Renal cortical epithelial cell (primary cell): ENCODE measurements at places on chromosomes 2 and 18. TPM values are rescaled to one million over a fixed set of nuclear protein-coding genes. Genes with fewer than 3 reads are reported as not detected.

CCDC74B gene
- 0.87 and 7.2 TPM in 2 replicates for total RNA-seq

M1AP gene
- 0.17 and 0.85 TPM in 2 replicates for total RNA-seq

SPDYA gene
- 0.69 and 3.5 TPM in 2 replicates for total RNA-seq

DNA sequence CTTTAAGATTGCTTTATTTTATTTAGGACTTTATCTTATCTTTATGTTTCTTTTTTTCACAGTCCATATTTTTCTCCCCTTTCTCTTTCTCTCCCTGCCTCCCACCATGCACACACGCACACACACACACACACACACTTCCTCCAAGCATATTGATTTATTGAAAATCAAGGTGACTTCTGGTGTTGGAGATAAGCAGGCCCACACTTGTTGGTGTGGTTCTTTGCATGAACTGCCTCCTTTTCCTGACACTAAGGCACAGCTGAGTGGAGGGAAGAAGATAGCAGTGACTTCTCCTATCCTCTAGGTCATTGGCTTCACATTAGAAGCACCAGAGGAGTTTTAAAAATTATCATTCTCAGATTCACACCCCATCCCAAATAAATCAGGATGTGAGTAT, 18.0 kb downstream of the TBR1 start:
- DNase-seq = no peak

DNA sequence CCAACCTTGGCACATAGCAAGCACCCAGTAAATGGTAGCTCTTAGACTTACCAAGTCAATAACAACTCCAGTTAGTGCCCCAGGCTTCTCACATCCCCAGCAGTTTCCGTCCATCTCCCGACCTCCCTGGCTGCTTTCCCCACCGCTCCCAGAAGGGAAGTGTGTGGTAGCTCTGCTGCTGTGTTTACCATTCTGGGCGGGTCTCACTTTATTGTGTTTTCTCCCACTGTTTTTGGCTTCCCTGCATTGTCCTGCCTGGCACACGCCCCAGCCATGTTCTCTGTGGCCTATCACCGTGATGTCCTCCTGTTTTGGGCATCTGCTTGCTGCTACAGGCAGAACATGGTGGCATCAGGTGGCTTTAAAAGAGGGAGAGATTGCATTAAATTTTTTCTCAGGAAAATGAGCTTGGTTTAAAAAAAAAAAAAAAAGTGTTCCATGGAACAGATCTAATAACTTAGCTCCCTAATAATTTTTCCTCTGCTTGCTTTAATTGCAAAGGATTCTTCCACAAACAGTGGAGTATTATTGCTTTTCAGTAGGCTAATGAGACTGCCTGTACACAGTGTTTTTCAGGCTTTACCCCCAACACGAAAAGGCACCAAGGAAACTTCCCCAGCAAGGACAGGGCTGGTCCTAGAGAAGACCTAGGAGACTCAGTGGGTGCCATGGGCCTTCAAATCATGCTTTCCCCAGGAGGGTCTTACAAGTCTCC, 8.0 kb upstream of the COX7A2L start:
- no peak for DNase-seq

DNA sequence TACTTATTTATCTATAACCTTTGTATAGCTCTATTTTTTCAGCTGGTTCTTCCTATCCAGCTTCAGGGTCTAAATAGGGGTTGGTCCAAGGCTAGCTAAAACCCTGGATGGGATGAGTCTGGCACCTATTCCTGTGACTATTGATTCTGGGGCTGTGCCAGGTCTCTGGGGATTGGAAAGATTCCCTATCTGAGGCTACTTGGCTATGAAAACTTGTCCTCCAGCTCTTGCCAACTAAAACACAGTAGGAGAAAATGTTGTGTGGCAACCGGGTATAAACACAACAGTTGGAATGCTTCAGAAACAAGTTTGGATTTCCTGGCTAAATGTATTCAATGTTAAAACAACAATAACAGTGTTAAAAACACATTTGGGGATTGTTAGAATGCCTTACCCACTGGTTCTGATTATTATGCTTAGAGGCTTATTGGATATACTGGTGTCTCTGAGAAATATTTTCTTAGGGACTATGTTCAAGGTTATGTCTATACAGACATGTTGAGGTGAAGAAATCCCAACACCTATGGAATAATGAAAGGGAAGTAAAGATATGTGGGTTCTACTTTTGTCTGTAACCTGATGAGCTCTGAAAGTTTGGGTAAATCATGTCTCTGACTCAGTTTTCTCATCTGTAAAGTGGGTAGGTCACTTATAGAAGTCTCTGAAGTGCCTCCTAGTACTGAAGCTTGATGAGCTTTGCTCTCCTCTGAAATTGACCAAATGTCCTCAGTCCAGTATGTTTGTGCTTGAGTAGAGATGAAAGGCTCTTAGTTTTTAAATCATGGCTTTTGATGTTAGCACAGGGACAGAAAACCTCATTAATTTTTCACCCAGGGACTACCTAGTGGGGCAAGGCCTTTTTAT, 460.7 kb downstream of the MTX2 start:
- peak; percentile 83 for DNase-seq

DUSP19 gene
- 0.87 and 1.8 TPM in 2 replicates for total RNA-seq

GRCh38 chr2:14977021-14977420, 344.5 kb downstream of the LRATD1 start:
- DNase-seq = no peak

DNA sequence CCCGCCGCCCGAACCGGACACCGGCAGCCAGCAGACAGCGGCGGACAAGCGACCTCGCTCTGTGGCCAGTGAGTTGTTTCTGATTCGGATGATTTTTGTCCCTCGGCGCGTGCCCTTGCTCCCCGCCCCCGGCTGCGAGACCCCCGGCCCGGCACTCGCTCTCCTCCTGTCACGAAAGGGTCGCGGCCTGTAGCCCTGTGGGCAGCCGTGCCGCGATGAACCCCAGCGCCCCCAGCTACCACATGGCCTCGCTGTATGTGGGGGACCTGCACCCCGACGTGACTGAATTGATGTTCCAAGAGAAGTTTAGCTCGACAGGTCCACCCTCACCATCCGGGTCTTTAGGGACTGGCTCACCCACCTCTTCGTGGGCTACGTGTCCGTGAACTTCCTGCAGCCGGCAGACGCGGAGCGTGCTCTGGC, 1257.5 kb upstream of the ACVR2A start:
- DNase-seq = no peak

GRCh38 chr18:8625461-8626092, 16.3 kb downstream of the RAB12 start:
- DNase-seq = no peak

DHRS9 gene
- total RNA-seq = 0.52 TPM in 1 of 2 replicates, not detected in the other

- DNase-seq = no peak
These were observed 117.4 kb downstream of the FMNL2 start for GRCh38 chr2:152452256-152452973.

MC5R gene
- total RNA-seq = not detected in 2 replicates

DNA sequence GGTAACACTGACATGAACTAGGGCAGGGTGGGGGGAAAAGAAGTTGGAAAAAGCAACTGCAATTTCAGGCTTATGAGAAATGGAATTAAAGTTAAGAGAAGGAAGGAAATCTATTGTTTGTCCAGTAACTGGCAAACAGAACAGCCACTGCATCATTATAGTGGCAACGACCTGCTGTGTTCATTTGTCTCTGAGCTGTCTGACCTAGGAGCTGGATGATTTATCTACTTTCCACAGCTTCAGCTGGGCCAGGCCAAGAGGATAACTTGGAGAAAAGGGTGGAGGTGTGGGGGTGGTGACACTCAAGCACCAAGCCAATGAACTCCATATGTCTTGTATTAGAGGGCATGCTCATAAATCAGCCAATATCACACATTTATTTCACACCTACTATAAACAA, 291.5 kb upstream of the KLHL29 start:
- no peak for DNase-seq

- DNase-seq = no peak
These were observed 158.1 kb downstream of the METTL4 start for GRCh38 chr18:2412996-2413751.

DNA sequence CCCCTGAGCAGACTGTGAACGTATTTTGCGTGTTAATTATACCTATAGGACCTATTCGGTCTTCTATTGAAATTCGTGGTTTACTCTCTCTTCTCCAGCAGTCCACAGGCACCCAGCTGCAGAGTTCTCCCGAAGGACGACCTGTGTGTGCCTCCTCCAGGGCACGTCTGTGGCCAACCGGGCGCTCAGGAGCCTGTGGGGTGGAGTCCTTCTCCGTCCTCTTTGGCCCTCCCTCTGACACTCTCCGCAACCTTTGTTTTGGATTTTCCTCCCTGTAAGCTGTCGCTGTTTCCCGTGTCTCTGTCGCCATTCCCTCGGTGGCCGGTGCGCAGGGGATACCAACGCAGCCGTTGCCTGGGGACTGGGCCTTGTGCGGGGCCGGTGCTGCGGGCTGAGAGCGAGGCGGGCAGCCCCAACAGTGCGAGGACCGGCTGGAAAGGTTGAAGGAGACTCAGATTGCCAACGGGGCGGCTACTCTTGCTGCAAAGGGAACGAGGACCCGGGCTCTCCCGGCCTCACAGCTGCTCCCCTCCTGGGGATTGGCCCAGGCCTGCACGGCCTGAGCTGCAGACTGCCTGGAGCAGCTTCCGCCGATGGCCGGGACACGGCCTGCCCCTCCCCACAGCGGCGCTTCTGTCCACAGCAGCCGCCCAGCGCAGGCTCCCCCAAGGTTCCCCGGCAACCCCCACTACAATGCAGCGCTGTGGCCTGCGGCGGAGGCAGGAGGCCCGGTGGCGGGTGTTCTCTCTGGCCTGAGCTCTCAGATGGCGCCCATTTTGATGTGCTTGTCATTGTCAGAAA, 221.0 kb downstream of the MTX2 start:
- no peak for DNase-seq

GRCh38 chr2:67037655-67038054, 359.5 kb upstream of the ETAA1 start:
- DNase-seq = peak; percentile 93

- DNase-seq = peak; percentile 86
These were observed 162.0 kb downstream of the RTP5 start for GRCh38 chr2:242031481-242032019.

GRCh38 chr2:127201452-127201851, 18.6 kb downstream of the CYP27C1 start:
- DNase-seq = no peak

DNA sequence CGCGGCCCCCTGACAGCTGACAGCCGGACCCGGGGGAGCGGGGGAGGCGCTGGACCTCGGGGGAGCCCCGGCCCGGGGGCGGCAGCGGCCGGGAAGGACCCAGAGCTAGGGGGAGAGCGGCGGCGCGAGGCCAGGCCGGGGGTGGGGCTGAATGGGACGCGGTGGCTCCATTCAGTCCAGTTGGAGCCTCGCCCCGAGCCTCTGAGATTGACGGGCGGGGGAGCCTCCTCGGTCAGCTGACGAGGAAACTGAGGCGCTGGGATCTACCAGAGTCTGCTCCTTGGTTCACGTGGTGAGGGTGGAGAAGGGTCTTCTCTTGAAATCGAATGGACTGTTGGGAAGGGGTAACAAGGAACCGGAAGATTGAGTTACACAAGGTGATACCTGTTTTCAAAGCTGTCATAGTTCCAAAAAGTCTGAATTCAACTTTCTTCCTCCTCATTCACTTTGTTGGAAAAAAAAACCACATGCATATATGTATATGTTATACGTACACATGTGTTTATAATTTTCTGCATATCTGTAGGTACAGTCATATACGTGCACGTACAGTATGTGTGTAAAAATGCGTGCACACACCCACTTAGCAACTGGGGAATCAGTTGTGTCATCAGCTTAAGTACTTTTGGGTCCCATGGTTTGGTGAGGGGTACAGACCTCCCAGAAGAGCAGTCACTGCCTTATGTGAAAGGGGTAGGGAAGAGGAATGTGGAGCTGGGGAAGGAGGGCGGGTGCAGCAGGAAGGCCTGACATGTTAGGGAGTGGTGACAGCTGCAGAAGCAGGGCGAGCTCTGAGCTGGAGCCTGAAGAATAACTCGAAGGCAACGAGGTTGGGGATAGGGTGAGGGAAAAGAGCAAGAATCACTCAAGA, 628 bp downstream of the PPP1R7 start:
- DNase-seq = no peak

DNA sequence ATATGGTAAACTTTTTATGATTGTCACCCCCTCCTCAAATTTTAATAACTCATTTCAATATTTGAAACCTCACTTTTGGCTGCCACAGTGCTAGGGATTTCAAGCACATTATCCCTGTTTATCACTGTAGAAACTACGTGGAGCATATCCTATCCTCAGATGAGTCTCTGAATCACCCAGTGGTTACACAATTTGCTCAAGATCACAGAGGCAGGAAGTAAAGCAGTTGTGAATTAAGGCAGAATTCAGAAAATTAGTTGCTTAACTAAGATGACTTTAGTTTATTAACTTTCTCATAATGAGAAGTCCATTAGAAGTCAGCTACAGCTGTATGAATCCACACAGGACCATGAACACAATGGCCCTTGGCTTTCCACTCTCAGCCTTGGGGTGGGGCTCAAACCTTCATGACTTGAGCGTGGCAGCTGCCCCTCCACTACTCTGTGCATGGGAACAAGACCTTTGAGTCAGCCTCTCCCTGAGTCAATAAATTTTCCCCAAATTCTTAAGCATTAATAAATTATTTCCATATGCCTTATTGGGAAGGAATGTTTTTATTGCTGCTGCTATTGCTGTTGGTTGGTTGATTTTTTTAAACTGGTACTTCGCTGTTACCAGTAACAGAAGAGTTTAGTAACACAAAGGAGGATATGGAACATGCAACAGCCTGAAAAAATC, 369.0 kb downstream of the CBLN2 start:
- DNase-seq = peak; percentile 45

DNA sequence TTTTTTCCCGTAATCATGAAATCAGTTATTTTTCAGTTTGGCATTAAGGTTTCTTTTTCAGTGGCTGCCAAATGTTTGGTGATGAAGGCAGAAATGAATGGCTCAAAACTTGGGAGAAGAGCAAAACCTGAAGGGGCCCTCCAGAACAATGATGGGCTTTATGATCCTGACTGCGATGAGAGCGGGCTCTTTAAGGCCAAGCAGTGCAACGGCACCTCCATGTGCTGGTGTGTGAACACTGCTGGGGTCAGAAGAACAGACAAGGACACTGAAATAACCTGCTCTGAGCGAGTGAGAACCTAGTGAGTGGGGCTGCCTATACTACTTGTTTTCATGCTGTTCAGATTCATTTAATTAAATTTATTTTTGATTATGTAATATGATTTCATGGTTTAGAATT, 29.2 kb upstream of the MSH2 start:
- DNase-seq = peak; percentile 27

LRRFIP1 gene
- total RNA-seq = 72.6 and 156 TPM in 2 replicates

TDRD15 gene
- not detected in 2 replicates for total RNA-seq

- DNase-seq = peak; percentile 30
These were observed 963 bp downstream of the INPP1 start for GRCh38 chr2:190344276-190344827.

B4GALT6 gene
- total RNA-seq = 6.4 and 6.9 TPM in 2 replicates

DNA sequence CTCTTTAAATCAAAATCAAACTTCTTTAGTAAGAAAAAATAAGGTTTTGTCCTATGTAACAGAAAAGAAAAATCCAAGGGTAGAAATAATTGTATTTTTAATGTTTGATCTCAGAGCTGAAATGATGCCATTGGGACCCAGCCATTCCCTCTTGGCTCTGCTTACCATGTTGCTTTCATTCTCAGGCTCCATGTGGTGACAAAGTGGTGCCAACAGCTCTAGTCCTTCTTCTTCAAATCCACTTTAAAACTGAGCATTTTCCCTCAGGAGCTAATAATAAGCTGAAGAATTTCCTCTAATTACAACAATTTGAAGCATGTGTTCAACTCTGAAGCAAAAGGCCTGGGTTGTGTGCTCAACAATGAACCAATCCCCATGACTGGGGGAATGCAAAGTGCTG, 327.9 kb downstream of the EN1 start:
- no peak for DNase-seq

PLEK gene
- 0.65 TPM in 1 of 2 replicates, not detected in the other for total RNA-seq

CGREF1 gene
- total RNA-seq = 0.20 and 1.6 TPM in 2 replicates
